ENCODE measurements at places on chromosomes 11 and 22. TPM values are rescaled to one million over a fixed set of nuclear protein-coding genes. Genes with fewer than 3 reads are reported as not detected.

The SHISAL1 gene
- polyA plus RNA-seq = 0.11 TPM

DNA sequence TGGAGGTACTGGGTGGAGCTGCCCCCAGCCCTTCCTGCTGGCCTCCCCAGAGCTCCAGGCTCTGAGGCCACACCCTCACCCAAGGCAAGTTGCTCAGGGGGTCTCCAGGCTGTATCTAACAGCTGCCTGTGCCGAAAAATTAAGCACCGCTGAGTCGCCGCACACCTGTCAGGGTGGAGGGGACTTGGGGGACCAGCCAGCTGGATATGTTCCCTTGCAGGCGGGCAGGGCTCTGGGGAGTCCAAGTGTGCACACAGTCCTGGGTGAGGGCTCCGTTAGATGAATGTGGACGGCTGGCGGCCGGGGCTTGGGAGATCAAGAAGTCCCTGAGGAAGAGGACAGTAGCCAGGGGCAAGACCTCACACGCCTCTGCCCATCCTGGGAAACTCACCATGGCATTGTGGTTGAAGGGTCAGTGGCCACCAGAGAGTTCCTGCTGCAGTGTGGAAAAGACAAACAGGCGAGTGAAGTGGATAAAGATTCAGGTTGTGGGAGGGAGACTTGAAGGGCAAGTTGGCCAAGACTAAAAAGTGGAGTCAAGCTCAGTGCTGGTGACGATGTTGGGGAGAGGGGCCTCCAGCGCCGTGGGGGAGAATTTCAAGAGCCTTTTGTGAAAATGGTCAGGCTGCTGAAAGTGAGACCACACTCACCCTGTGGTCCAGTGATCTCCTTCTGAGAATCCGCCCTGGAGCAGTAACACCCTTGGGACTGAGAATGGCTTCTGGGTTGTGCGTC is 69.6 kb downstream of the CDKN1C start:
- DNase-seq = no peak

GRCh38 chr11:68872216-68873003 is 30.7 kb upstream of the CPT1A start:
- no peak for DNase-seq

The ELF5 gene
- polyA plus RNA-seq = not detected

- DNase-seq = no peak
Measured at GRCh38 chr22:26529345-26529744, 17.1 kb upstream of the TFIP11 start.

DNA sequence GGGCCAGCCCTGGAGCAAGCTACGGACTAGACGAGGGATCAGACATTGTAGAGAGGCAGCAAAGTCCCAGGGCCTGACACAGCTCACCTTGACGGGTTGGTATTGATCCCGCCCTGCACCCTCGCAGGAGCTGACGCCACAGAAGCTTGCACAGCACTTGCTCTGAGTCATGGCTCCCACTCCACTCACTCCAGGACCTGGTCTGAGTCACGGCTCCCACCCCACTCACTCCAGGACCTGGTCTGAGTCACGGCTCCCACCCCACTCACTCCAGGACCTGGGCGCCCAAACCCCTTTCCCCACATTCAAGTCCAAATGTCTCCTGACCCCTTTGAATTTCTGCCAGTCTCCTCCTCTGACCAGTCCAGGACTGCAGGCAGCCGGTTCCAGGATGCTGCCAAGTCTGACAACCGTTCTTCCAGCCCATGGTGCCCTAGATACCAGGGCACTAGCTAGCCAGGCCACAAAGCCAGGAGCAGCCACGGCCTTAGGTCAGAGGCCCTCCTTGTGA is 6.0 kb upstream of the PNPLA5 start:
- no peak for DNase-seq

The DDIAS gene
- polyA plus RNA-seq = 4.4 TPM

The KCNQ1 gene
- 0.15 TPM for polyA plus RNA-seq

The C11orf91 gene
- polyA plus RNA-seq = 0.15 TPM

- no peak for DNase-seq
Measured at GRCh38 chr22:38835888-38836301, 7.9 kb downstream of the NPTXR start.

- DNase-seq = no peak
Measured at GRCh38 chr22:49855251-49855911, 1.7 kb downstream of the ZBED4 start.

GRCh38 chr11:86106916-86107315 is 38.0 kb upstream of the PICALM start:
- no peak for DNase-seq

GRCh38 chr22:38973289-38974169 is 8.6 kb upstream of the APOBEC3B start:
- no peak for DNase-seq

GRCh38 chr22:32745251-32745995 is 56.1 kb upstream of the TIMP3 start:
- DNase-seq = peak; percentile 78

- no peak for DNase-seq
Measured at GRCh38 chr22:33116841-33117547, 58.8 kb upstream of the SYN3 start.

The CALCB gene
- 0.07 TPM for polyA plus RNA-seq

GRCh38 chr22:33844273-33844672 is 76.0 kb downstream of the LARGE1 start:
- no peak for DNase-seq

DNA sequence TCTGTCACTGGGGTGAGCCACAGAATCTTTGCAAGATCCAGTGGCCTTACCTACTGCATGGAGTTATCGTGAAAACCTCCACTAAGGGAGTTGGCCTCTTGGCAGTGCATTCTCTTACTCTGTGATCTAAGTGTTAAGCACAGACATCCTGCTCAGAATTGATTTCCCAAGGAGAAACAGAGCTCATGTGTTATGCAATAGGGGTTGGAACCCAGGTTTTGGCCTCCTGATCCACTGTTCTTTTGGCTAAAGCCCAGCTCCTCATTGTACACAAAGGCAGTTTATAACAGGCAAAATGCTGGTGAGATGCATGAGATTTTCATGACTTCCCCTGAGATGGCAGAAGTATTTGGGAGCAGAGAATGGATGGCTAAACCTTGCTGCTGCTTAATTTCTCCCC is 11.8 kb downstream of the DTX4 start:
- DNase-seq = no peak

GRCh38 chr11:67048515-67049130 is 8.0 kb upstream of the RHOD start:
- DNase-seq = no peak

- peak; percentile 54 for DNase-seq
Measured at GRCh38 chr11:46489656-46490560, 98.3 kb upstream of the CHRM4 start.

GRCh38 chr11:9604134-9604533 is 30.7 kb downstream of the WEE1 start:
- DNase-seq = no peak

- DNase-seq = no peak
Measured at GRCh38 chr11:2263071-2263565, 7.3 kb downstream of the ASCL2 start.

- no peak for DNase-seq
Measured at GRCh38 chr11:12449961-12450715, 72.8 kb downstream of the PARVA start.

- peak; percentile 14 for DNase-seq
Measured at GRCh38 chr22:50656122-50657070, 16.2 kb upstream of the SHANK3 start.

GRCh38 chr22:41943661-41944209 is 3.2 kb downstream of the CENPM start:
- no peak for DNase-seq

The KRTAP5-9 gene
- polyA plus RNA-seq = not detected

DNA sequence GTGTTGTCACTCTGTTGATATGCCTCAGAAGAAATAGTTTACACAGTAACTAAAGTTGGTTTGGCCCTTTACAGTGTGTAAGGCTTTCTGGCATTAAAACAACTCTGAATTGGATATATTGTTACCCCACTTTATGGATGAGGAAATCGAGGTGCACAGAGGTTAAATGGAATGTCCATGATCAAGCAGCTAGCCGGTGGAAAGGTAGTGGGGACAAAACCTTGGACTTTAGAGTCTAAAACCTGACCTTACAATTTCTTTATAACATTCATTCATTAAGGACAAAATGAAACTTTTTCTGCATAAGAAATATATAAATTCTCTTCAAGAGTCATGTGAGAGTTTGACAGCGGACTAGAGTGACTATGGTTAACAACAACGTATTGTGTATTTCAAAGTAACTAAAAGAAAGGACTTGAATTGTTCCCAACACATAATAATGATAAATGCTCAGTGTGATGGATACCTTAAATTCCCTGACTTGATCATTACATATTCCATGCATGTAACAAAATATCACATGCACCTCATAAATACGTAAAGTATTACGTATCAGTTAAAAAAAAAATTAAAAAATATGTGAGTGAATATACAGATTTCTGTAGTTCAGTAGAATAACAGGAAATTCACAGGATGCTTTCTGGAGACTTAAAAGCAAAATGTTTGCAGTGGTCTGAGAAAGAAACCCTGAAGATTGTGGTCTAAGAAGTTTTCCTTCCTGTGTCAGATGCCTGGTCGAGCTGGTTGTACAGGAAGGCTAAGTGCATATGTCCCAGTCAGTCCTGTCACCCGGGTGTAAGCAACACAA is 51.0 kb downstream of the TEAD1 start:
- no peak for DNase-seq

The FGF19 gene
- not detected for polyA plus RNA-seq

GRCh38 chr11:13318498-13319295 is 41.1 kb downstream of the BMAL1 start:
- DNase-seq = no peak

The CSNK2A3 gene
- 0.31 TPM for polyA plus RNA-seq

DNA sequence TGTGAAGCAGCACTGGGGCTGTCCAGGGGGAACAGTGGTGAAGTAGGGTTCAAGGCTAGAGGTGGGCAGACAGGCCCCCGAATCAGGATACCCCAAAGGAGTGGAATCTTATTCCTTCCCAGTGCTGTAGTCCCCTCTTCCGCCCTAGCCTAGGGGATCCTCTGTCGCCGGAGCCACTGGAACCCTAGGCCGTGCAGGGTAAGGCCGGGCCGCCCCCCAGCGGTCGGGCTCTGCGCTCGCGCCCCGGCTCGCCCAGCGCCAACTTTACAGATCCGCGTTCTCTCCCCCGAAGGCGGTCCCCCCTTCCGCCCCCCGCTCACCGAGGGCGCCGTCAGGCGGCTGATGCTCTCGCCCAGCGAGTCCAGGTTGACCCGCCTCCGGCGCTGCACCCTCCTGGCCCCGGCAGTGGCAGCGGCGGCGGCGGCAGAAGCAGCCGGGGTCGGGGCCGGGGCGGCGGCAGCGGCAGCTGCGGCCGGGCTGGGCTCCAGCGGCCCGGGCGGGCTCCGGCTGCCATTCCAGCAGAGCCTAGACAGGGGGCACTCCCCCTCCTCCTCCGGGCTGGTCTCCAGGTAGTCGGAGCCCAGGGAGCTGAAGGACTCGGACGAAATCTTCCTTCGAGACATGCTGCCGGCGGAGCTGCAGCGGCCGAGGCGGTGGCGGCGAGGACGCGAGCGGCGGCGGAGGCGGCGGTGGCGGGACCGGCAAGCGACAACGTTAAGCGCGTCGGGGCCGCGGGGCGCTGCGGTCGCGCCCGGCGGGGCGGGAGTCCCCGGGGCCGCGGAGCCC is 650 bp downstream of the GUCY1A2 start:
- peak; percentile 80 for DNase-seq

The RBMXL2 gene
- polyA plus RNA-seq = not detected

GRCh38 chr11:128859563-128860441 is 7.3 kb downstream of the KCNJ1 start:
- DNase-seq = peak; percentile 46

GRCh38 chr22:19896665-19897355 is 42.1 kb upstream of the GNB1L start:
- peak; percentile 81 for DNase-seq

DNA sequence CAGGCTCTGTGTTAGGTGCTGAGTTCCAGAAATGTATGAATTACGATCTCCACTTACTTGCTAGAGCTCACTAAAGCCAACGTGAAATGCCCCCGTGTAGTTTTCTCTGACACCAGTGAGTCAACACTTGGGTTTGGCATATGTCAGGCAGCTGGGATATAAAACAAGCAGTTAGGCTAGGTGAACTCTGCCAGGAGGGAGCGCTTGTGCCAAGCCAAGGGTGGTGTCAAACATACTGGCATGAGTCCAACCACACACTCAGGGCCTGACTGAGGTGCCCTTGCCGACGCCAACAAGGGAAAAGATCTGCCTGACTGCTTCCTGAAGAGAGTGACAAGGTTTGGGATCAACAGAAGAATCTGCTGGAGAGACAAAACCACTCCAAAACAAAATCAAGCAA is 167.8 kb upstream of the NARS2 start:
- DNase-seq = no peak

The POTEH gene
- polyA plus RNA-seq = 1.3 TPM

- DNase-seq = no peak
Measured at GRCh38 chr11:20596205-20597153, 2.9 kb upstream of the SLC6A5 start.

DNA sequence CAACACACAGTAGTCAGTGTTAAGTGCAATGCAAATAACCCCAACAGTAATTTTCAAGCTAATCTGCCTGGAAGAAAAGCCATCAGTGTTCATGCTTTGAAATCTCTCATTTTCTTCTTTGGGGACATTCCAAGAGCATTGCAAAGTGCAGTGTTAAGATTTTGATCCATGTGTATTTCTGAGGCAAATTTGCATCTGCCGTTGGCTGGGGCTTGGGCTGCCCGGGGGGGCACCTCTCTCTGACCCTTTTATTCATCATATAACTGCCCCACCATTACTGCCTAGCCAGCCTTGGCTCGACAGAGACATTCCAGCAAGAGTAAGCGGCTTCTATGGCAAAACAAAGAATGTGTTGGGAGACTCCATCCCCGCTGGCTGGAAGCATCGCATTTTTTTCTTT is 483.5 kb downstream of the BRD1 start:
- no peak for DNase-seq

Data from SK-N-SH (cell line).